GM20000 (cell line): ENCODE measurements at places on chromosomes 1 and 21.

DNA sequence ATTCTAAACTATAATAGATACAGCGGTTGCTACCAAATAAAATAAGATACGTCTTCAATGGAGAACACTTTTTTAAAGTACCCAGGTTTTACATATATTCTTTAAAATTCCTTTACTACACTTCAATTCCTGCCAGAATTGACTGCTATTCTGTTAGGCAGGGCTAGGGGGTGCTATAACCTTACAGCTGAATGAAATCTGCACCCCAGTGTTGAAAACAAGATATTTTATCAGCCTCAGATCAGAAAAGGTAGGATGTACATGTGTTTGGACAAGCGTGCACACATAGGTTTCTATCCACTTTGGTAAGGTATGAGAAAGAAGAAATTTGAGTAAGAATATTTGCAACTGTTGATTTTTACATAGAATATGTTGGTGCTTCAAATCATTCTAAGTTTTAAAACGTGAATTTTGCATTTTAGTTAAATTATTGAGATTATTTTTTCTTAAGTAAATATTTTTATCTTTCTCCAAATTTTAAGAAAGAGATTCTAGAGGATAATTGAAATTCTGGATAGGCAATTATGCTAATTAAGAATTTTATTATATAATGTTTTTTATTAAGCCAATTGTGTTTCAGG, 490.8 kb upstream of the ADGRL4 start:
- peak; percentile 35 for DNase-seq

DNA sequence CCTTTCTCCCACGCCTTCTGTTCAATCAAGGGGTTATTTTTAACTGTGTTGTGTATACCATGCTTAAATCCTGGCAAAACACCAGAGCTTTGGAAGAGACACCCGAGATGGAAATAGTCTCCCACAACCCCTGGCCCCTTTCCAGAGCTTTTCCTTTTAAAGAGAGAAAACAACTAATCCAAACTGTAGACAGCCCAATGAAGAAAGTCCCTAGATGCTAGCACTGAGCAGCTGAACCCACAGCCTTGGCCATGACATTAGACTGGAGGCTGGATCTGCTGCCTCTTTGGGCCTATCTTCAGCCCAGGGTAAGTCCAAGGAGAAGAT, 64.9 kb upstream of the ARTN start:
- no peak for DNase-seq

DNA sequence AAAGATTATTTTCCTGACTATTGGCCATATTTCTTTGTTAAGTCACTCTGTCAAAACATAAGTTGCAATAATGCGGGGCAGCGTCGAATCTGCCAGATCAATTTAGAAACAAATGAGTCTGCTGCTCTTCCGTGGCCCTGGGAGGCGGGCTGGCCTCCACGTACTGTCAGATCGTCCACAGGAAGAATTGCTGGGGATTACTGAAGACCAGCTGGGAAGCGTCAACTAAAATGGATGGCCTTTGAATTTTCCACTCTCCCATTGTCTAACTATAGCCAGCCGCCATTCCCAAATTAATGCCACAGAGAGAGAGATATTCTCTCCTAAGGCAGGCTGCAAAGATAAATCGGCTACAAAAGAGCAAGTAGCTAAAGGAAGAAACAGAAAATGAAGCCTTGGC, 560.2 kb downstream of the SMYD3 start:
- DNase-seq = no peak

DNA sequence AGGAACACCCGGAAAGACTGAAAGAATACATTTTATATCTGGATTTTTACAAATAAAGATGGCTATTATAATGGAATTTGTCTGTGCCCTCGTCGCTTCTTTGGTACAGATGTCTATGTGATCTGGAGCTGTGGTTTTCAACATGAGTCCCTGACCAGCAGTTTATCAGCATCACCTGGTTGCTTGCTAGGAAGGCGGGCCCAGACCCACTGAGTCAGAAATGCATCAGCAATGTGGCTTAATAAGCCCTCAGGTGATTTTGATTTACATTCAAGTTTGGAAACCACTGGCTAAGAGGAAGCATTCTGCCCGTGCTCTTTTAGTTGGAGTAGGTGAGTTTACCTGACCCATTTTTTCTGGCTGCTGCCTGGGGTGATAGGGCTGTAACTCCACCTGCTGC, 31.7 kb downstream of the ATP1A1 start:
- DNase-seq = no peak

GRCh38 chr1:38576241-38576640, 283.3 kb downstream of the RRAGC start:
- DNase-seq = no peak

DNA sequence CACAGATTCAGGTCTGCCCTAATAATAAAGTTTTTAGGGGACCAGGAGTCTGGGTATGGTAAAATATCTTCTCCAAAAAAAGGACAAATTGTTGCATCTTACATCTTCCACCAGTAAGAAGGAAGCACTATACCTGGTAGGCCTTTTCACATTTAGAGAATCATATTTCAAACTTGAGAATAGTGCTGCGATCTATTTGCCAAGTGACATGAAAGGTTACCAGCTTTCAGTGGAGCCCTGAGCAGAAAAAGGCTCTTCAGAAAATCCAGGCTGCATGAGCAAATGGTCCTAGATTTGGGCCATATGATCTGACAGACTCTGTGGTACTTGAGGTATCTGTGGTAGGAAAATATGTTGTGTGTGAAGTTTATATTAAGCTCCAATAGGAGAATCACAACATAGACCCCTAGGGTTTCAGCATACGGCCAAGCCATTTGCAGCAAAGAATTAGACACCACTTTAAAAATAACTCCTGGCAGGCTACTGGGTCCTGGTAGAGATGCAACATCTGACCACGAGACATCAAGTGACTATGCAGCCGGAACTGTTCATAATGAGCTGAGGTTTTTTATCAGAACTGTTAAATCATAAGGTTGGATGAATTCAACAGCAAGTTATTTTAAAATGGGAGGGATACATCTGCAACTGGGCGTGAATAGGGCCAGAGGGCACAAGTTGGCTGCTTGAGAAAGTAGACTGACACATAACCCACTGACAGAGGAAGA, 38.6 kb upstream of the CCDC190 start:
- no peak for DNase-seq

DNA sequence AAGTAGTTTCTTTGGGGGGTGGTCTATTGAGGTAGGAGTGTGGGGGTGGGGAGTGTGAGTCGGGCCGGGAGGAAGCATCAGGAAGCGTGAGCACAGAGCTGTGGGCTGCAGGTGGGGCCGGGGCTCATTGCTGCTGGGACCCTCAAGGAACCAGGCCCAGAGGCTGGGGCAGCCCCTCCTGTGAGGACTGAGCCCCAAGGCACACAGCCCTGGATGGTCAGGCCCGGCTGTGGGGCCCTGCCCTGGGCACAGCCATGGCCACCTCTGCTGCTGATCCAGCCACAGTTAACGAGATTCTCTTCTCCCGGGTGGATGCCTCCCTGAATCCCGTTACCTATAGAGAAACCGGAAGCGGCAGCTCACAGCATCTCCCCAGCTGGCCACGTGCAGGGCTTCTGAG, 22.9 kb upstream of the SUMO3 start:
- DNase-seq = no peak

DNA sequence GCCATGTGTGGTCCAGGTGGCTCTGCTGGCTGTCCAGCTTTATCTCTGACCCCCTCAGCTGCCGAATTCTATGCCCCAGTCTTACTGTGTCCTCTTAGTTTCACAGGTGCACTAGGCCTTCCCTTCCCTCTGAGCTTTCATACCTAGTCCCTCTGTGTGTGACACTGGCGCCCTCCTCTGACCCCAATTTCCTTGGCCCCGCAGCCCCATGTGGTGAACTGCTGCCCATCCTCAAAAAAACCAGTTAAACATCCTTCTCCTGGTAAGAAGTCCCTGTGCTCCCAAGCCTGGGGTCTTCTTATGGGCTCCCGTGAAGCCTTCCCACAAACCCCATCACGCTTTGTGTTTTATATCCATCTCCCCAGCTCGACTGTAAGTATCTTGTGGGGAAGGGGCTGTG, 93.9 kb upstream of the TSPAN2 start:
- DNase-seq = no peak

GRCh38 chr1:3285106-3285740, 169.2 kb upstream of the ARHGEF16 start:
- no peak for DNase-seq

- DNase-seq = no peak
Measured at GRCh38 chr1:88462488-88463261, 221.4 kb upstream of the PKN2 start.

DNA sequence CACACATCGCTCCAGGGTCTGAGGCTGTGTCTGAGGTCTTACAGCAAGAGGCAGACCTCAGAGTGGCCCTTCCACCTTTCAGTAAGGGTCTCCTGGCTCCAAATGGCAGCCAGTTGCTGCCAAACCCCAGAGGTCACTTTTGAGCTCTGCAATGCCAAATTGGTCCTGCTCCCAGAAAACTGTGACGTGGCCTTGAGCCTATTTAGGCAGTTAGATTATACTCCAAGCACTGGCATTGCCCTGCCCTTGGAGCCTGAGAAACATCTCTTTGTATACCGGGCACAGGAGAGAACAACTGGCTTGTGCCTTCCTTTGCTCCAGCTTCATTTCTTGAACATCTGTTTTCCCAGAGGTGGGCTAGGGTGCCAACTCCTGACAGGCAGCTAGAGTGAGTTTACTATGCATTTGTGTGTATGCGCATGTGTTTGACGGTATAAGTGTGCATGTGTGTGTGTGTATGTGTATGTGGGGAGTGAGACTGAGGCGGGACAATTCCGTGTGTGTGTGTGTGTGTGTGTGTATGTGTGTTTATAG, 134.5 kb downstream of the IER5 start:
- DNase-seq = no peak

DNA sequence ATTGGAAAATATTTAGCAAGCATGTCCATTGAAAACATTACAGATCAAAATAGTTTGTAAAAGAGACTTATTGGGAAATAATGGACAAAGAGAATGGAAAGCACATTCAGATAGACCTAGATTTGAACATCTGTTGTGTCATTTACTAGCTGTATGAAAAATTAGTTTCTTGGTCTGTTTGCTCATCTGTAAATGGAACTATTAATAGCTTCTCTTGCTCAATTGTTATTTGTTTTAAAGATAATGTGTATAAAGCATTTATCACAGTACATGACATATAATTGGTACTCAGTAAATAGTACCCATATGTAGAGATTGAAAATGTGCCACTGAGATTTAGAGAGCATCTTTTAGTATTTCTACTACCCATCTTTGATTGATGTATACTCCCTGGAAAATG, 25.9 kb downstream of the RPAP2 start:
- no peak for DNase-seq

GRCh38 chr21:33892853-33893252, 22.8 kb downstream of the ATP5PO start:
- DNase-seq = no peak
